Activated CD4-positive, alpha-beta T cell treated with anti-CD3 and anti-CD28 coated beads for 4 hours (primary cell): ENCODE measurements at places on chromosomes 2 and 18.

DNA sequence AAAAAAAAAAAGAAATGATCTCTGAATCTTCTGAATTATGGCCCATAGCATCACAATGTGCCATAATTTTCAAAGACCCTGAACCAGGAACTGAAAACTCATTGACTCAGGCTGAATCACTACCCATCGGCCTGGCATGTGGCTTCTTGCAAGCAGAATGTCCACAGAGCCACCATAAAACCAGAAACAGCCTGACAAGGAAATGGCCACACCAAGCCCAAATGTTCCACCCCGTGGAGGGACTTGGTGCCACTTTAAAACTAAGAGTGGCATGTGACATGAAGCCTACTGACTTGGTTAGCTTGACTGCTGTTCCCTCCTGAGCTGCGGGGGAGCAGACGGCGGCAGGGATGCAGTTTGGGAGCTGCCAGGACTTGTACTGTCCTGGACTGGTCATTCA is 71.2 kb upstream of the RBM44 start:
- no peak for DNase-seq

DNA sequence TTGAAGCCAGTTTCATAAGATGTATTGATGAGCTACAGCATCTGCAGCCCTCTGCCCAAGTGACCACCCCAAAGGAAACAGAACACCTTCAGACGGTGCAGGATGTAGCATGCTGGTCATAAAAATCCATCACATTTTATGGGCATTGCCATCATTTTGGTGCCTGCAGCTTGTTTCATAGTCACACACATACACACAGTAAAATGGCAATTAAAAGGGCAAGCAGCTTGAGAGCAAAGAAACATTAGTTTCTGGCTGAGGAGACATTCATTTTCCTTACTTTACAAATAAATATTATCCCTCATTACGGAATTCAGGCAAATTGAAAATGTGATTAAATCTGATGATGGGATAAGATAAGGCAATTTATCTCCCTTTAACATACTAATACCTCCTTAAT is 13.4 kb downstream of the MYO5B start:
- no peak for DNase-seq

DNA sequence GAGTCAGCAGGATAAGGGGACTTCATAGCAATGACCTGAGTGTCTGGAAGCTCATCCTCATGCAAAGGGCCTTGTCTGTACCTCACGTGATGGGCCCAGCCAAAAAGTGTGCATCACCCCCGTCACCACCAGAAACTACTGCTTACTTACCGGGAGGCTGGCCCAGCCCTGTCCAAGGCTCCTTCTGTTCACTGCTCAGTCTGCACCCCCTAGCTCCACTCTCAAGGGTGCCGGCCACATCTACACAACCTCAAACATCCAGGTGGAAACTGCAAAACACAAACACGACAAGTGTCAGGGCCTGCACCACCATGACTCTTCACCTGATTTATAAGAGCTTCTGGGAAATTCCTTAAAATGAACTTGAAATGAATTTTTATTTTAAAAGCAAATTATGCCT is 55.1 kb downstream of the ADD2 start:
- DNase-seq = no peak

- DNase-seq = no peak
Measured at GRCh38 chr2:63056107-63057050, 5.7 kb downstream of the OTX1 start.

DNA sequence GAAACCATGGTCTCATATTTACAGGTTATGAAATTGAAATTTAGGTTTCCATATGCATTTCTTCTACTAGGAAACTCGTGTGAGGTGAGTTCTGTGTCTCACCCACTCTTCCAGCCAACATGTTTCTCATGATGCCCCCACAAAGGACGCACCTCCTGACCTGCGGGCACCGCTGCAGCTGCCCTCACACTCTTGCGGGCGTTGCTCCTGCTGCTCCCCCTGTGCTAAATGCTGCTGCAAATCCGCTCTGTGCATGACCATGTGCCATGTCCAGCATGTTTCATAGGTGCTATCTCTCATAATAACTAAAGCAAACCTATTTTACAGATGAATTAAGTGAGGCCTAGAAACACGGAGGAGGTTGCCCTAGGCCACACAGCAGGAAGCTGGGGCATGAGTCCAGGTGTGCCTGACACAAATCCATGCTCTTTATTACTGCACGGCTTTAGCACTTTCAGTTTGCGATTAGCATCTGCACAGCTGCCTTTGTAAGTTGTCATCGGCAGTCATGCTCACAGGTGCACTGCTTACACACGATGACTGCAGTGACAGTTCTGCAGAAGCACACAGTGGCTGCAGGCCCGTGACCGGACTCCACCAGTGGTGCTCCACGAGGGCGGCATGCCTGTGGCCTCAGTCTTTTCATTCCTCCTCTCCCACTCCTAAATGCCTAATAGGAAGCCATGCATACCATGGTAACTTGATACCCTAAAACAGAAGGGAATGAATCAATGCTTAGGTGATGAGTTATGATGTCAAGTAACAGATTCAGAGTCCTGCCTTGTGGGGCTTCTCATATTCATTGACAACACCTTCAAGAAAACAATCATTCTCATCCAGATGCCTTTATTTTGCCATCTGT is 14.9 kb upstream of the GALR1 start:
- no peak for DNase-seq

DNA sequence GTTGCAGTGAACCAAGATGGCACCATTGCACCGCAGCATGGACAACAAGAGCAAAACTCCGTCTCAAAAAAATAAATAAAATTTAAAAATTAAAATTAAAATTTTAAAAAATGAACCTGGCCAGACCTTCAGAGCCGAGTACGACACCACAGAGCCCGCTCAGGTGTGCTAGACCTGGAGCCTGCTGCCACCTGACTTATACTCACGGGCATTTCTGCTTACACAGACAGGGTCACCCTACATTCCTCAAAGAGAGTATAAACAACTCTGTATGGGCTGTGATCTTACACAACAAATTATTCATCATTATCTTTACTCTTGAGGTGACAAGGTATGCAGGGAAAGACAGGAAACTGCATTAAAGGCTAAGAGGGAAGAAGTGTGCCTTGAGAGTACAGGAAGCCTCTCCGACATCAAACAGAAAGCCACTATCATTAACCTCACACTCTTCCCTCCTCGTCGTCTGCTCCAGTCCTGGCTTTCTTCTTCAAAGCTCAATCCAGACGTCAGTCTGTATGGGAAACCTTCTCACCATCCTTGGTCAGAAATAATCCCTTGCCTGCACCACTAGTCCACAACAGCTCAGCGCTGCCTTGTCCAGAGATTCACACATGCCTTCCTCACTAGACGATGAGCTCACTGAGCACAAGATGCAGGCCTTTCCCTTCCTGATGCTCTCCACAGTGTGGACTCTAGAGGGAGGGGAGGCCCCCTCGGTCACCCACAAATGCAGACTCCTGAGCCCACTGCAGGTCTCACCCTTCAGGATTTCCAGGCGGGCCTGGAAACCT is 56.2 kb downstream of the UXS1 start:
- no peak for DNase-seq

- no peak for DNase-seq
Measured at GRCh38 chr2:66813525-66813924, 378.6 kb downstream of the MEIS1 start.
